ENCODE measurements at places on chromosomes 7 and 10.

- no peaks in the 10 kb centered on the region for H3K36me3 ChIP-seq
- H3K4me1 ChIP-seq: no peaks in the 10 kb centered on the region
- DNase-seq: no peak
- H3K4me3 ChIP-seq: no peak overlapping the region
- H3K27ac ChIP-seq: no peak overlapping the region
Observed at GRCh38 chr7:82594665-82595064, 151.1 kb upstream of the CACNA2D1 start.

GRCh38 chr10:19931894-19932590 is 115.8 kb downstream of the PLXDC2 start:
- no peak overlapping the region for H3K27ac ChIP-seq
- H3K4me3 ChIP-seq: no peak overlapping the region
- H3K36me3 ChIP-seq: no peaks in the 10 kb centered on the region
- no peak for DNase-seq
- H3K4me1 ChIP-seq: no peaks in the 10 kb centered on the region

- H3K27me3 ChIP-seq: peaks cover 7% of the 10 kb centered on the region
- no peaks in the 10 kb centered on the region for H3K36me3 ChIP-seq
- no peak overlapping the region for H3K4me3 ChIP-seq
Observed at GRCh38 chr7:152544971-152545619, 109.3 kb upstream of the KMT2C start.

GRCh38 chr10:95821720-95822119 is 65.8 kb downstream of the ENTPD1 start:
- H3K27ac ChIP-seq: no peak overlapping the region
- no peaks in the 10 kb centered on the region for H3K27me3 ChIP-seq
- H3K36me3 ChIP-seq: no peaks in the 10 kb centered on the region

DNA sequence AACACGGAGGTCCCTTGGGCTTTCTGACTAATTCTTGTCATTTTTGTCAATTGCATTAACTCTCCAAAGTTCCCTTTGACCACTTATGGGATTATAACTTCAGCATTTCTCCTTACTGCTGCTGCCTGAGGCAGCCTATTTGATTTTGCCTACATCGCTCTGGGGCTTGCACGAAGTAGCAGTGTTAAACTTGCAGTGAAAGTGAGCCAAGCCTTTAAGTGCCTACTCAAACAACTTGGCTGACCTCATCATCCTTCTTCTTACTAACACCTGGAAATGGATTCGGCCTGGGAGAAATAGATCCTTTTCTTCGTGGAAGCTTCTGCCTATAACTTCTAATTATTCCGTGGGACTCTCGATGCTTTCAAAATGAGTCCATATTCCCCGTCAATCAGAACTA is 76.6 kb downstream of the DGKB start:
- H3K4me3 ChIP-seq: no peak overlapping the region
- no peaks in the 10 kb centered on the region for H3K4me1 ChIP-seq
- no peak for DNase-seq
- H3K27ac ChIP-seq: no peak overlapping the region
- H3K27me3 ChIP-seq: no peaks in the 10 kb centered on the region
- H3K36me3 ChIP-seq: no peaks in the 10 kb centered on the region

GRCh38 chr10:89327803-89328441 is at the start of gene IFIT3:
TSS of gene IFIT3 (plus strand) at chr10:89327997. CDS start at chr10:89328074, 77 bp downstream.
- peaks cover 16% of the 10 kb centered on the region for H3K36me3 ChIP-seq
- peaks cover 22% of the 10 kb centered on the region for H3K4me1 ChIP-seq
- no peak for DNase-seq
- H3K27me3 ChIP-seq: peaks cover 44% of the 10 kb centered on the region
- H3K27ac ChIP-seq: peak within 1 kb of the TSS; percentile 59
- peak within 1 kb of the TSS; percentile 79 for H3K4me3 ChIP-seq

DNA sequence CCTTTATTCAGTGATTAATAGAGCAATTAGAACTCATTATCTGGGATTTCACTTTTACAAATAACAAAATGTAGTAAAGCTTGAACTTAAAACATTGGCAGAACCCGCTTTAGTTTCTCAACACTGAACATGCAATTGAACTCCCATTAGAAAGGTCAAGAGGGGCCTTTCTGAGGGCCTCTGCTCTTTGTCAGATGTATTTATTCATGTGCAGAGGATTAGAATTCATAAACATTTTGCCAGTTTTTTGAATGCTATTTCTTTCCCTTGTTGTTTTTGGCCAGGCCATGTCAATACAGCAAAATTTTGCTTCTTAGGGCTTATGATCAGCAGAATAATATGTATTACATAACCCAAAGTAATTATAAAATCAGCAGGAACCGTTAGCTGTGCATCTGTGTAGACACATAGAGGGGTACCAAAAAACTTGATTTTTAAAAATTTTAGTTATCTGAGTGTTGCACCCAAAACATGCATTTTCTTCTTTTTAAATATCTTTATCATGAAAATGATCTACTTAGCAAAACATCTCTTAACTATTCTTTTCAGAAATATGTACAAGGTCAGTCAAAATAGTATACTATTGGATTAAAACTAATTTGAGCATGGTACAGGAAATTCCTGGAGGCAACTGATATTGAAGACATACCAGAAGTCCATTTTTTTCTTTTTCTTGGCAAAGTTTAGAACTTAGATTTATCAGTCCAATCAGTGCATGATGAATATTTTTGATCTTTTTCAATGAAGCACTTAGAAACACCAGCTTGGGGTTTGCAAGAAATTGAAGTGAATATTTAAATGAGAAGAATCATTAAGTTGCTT is 177.5 kb downstream of the TWIST1 start:
- no peak for DNase-seq
- H3K4me3 ChIP-seq: no peak overlapping the region
- no peaks in the 10 kb centered on the region for H3K36me3 ChIP-seq

DNA sequence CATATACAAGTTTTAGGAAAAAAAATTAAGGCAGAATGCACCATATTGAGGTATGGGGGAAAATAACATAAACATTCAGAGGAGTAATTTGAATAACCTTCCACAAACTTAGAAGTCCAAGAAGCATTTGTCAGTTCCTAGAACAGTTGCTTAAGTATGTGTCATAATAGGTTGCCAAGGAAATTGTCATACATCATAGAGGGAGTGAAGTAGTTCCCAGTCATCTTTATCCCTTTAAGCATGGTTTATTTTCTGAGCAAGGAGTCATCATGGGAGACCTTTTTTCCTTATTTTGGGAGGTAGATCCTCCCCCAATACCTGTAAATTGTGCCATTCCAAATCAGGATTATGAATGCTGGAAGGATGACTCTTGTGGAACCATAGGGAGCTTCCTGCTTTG is at the start of gene SSMEM1:
Gene SSMEM1 (plus strand): TSS at position 219 of the 400 bp plus-strand sequence. CDS start 51 bp downstream, at position 270.
- peaks cover 17% of the 10 kb centered on the region for H3K4me1 ChIP-seq
- no peak within 1 kb of the TSS for H3K4me3 ChIP-seq
- H3K27ac ChIP-seq: no peak within 1 kb of the TSS

DNA sequence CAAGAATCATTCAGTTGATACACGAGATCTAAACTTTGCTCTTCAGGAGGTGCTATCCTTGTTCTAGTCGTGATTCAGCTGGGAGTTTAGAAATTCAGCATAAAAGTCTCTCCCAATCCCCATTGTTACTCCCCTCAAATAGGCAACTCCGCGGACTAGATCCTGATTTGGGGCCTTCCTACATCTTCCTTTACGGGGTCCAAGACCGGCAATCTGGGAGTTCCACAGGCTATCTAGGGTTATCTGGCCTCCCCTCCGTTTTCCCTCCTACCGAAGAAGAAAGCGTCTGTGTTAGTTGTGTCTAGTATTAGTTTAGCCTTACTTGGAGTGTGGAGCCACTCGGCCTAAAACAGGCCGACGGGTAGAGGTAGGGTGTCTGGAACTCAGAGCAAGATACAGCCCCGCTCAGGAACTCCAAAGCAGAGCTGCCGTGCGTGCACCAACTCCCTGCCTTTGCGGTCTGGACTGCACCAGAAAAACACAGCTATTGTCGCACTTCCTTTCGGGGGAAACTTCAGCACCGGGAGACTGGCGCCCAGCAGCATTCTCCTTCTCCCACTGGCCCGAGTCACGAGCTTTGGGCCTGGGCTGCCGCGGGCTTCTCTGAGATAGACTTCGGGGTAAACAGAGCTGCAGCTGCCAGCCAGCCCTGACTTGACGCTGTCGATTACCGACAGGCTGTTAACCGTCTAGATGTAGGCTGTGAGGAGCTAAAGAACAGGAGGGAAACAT is 1.5 kb upstream of the DLX5 start:
- H3K27ac ChIP-seq: no peak overlapping the region
- DNase-seq: no peak
- peaks cover 83% of the 10 kb centered on the region for H3K27me3 ChIP-seq
- H3K36me3 ChIP-seq: peaks cover 6% of the 10 kb centered on the region
- peaks cover 38% of the 10 kb centered on the region for H3K4me1 ChIP-seq

- H3K27ac ChIP-seq: no peak overlapping the region
- no peak for DNase-seq
- peaks cover 21% of the 10 kb centered on the region for H3K27me3 ChIP-seq
- H3K4me1 ChIP-seq: no peaks in the 10 kb centered on the region
- no peak overlapping the region for H3K4me3 ChIP-seq
Observed at GRCh38 chr10:8696746-8697145, 642.3 kb downstream of the GATA3 start.

Measured in effector memory CD8-positive, alpha-beta T cell (primary cell).